ENCODE measurements at places on chromosomes 4 and X.

- DNase-seq, result no peak
Observed at GRCh38 chr4:53703267-53703655, 112.0 kb upstream of the LNX1 start.

- no peak for DNase-seq
Observed at GRCh38 chr4:46393606-46394005, 3.7 kb upstream of the GABRA2 start.

GRCh38 chrX:103811858-103812257, 20.2 kb downstream of the RAB9B start:
- DNase-seq, result no peak

- DNase-seq, result no peak
Observed at GRCh38 chr4:173494013-173494970, 35.7 kb downstream of the HAND2 start.

DNA sequence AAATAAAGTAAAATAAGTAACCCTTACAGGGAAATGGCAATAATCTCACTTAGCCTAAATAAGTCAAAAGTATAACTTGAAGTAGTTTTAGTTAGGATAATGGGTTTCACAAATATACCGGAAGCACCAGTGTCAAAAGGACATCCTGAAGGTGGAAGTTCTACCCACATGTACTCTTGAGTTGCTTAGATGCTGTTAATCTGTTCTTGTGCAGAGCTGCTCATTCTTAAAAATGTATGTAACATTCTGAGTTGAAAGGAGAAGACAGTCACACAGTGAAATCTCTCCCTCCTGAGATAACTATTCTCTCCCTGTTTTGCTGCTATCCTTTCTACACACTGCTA, 11.2 kb upstream of the CCNG2 start:
- DNase-seq, result no peak

DNA sequence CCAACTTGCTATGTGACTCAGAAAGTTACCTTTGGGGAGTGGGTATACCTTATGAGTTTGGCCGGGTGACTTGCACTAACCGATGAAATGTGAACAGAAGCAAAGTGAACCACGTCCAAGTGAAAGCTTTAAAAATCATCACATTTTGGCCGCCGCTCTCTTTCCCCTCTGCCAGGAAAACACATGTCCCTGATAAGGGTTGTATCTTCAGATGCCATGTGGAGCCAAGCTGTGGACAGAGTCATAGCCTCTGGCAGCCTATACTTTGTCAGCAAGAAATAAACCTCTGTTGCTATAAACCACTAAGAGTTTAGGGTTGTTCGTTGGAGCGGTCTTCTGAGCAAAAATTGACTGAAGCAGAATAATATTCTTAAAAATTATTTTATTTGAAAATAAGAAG, 92.3 kb downstream of the PRDM5 start:
- no peak for DNase-seq

DNA sequence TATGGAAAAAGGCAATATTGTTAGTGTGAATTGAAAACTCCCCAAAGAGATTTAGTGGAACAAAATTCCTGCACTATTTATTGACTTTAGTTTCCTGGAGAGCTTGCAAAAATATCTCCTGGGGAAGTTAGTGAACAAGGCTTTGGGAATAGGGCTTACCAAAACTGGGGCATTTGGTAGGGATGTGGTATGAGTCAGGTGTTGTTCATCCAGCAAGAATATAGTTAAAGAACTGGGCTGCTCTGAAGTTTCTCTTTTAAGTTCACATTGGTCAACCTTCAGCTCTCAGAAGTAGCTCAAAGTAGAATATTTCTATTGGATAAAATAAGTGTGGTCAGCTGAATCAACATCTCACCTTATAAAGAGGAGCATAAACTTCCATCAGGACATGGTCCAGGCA, 185.0 kb downstream of the CPE start:
- DNase-seq, result no peak

GRCh38 chr4:42048394-42048793, 58.1 kb downstream of the SLC30A9 start:
- no peak for DNase-seq

DNA sequence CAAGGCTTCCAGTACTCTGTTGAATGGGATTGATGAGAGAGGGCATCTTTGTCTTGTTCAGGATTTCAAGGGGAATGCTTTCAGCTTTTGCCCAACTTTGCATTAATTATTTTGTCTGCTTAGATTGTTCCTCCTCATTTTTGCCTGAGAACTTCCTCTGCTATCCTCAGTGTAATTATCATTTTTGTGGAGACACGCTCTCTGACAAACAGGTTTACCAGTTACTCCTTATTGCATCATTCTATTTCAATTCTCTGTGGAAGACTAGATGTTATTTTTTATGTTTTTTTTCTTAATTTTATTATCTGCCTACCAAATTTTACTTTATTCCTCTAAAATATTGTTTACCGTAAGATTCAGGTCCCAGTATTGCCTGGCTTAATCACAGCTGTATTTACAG, 349.2 kb downstream of the ADGRL3 start:
- DNase-seq, result no peak

DNA sequence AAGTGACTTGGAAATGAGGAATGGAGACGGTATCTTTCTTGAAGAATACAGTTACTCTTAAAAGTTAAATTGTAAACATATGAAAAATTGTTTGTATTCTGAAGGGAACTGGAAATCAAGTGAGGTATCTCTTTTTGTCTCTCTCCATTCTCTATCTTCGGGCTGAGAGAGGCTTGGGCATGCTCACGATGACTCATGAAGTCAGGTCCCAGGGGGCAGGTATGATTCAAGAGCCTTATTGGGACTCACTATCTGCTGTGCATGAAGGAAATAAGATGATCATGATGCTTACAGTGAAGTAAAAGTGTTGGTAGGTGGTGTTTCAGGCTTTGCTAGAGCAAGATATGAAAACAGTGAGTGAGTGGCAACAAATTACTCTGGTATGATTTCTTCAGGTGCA, 200.4 kb upstream of the PITX2 start:
- DNase-seq, result no peak

DNA sequence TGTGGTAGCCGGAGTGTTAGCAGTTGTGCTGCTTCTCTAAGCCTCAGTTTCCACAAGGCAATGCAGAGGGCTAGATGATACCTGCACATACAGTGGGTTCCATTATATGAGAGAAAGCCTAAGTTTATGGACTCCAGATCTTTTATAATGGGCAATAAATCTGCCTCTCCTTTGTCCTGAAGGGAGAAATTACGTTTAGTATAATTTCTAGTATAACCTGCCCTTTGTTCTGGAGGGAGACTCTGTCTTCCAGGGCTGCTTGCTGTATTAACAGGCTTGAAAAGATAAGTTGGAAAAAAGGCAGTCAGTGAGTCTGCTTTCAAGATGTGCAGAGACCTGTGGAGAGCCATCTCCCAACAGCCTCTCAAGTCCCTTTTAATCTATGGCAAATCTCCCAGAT, 42.8 kb downstream of the ZNF81 start:
- DNase-seq, result no peak

DNA sequence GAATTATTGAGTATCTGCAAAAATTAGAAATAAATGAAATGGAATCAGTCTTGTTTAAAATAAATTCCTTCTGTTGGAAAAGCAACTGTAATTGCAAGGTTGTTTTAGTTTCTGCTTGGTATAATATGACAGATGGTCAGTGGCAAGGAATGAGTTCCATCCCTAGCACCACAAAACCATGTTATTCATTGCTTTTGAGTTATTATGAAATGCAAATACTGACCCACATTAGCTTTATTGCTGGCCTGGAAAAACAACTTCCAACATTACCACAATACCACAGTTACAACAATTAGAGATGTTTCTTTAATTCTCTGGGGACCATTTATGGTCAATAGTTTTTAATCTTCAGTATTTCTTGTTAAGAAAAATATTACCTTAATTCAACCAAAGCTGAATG, 194.4 kb downstream of the TMA16 start:
- no peak for DNase-seq

DNA sequence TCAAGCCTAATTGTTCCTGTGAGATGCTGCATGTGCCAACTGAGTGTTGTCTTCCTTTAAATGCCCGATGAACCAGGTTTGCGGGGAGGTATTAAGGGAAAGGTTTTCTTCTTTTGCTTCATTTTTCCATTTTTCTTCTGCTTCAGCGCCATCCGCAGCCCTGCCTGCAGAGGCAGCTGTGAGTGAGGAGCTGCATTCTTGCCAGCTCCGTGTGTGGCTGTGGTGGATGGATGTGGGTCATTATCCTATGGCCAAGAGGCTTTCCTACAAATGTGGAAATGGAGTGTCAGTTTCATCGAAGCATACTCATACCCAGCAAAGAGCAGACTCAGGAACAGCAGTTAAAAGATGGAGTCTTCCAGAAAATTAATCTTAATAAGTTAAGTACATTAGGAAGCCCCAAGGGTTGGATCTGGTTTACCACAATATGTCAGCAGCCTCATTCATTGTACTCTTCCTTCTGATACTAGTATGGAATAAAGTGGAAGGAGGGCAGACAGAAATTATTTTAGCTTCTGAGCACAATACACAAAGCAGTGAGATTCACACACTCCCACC, 37.6 kb downstream of the TNIP3 start:
- DNase-seq, result no peak

DNA sequence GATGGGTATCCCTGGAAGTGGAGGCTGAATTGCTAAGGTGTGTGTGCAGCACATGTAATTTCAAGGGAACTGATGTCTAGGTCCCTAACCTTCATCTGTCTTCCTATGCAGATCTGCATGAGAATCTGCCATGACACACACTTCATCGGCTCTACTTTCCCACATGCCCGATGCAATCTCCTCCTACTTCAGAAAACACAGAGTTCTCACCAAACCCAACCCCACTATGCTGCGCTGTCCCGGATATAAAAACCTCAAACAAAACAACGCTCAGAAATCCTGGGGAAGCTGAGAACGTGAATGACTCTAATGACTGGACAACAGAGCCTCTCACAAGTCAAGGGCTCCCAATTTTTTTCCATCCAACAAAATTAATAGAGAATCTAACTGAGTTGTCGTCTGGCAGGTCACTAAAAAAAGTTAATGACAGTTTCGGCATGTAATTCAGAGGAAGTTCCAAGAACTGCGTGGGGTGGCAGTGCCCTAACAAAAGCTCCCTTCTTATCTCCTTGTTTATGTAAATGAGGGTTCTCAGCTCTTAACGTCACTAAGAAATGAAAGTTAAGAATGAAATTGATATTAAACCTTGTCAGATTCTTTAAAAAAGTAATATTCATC, 39.0 kb downstream of the STX18 start:
- DNase-seq, result no peak

DNA sequence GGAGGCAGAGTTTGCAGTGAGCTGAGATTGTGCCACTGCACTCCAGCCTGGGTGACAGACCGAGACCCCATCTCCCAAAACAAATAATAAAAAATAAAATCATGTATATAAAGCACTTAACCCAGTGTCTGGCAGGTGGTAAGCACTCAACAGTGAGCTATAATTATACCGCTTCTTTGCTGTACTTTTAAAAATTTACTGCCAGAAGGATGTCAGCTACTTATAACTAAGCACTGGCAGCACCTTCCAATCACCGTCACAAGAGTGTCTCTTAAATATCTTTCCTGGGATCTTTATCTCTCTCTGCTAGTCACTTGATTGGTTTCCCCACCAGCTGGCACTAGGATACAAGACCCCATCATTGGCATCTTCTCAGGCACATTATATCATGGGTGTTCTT, 53.9 kb upstream of the DAPP1 start:
- DNase-seq, result no peak

- no peak for DNase-seq
Observed at GRCh38 chrX:125544031-125544660, 224.5 kb downstream of the TEX13C start.

DNA sequence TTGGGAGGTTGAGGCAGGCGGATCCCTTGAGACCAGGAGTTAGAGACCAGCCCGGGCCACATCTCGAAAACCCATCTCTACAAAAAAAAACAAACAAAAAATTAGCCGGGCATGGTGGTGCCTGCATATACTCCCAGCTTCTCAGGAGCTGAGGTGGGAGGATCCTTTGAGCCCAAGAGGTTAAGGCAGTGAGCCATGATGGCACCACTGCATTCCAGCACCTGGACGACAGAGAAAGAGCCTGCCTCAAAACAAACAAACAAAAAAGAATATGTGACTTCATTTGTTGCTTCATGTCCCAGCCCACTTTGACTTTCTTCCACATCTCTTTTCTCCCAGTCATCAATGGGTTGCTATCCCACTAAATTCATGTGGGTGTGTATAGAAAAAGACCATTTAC, 79.7 kb downstream of the BCOR start:
- DNase-seq, result no peak

DNA sequence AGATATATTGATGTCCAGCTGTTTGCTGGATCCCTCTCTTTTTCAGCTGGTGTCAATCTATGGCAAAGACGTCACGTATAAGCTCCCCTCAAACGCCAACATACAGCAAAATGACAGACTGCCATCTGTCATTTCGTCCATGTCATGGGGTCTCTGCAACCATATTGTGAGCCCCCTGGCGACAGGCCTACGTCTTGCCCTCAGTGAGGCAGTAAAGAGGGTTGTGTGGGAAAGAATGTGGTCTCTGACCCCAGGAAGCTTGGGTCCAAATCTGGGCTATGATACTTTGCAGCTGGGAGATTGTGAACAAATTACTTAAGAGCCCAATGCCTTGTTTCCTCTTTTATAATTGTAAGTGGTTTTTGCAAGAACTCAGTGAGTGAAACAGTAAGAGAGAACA, 7.4 kb downstream of the SUPT20HL2 start:
- no peak for DNase-seq

DNA sequence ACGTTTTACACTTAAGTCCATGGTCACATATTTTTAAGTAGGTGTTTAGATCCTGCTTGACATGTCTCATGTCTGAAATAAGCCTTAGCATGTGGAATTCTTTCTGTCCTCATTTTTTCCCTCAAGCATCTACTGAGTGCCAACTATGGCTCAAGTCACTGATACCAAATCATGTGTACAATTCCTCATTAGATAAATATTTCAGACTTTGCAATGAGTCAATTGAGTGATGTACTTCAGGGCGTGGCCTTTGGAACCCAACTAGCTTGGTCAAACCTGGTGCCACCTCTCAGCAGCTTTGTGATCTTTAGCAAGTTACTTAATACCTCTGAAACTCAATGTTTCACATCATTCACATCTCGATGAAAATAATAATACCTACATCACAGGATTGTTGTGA, 12.6 kb upstream of the JADE1 start:
- no peak for DNase-seq

- no peak for DNase-seq
Observed at GRCh38 chr4:41334182-41334581, 77.5 kb downstream of the UCHL1 start.

- DNase-seq, result no peak
Observed at GRCh38 chrX:147228153-147228552, 413.6 kb upstream of the CXorf51A start.

DNA sequence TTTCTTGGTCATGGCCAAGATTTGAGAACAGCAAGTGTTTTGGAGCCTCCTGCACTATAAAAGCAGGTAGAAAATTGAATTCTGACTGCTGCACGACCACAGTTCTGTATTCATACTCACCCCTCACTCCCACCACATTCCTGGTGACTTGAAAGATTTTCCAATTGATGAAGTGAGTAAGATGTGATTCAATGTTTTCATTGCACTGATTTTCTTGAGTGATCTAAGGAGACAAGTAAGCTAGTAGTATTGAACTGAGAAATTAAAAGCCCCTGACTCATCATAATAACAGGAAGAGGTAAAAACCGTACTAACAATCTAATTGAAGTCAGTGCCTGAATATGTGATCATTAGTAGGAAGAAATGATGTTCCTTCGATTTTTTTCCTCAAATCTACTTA, 6.1 kb upstream of the SEC24D start:
- no peak for DNase-seq

- DNase-seq, result no peak
Observed at GRCh38 chr4:7878323-7878722, 61.3 kb downstream of the AFAP1 start.

All from NCI-H2107 (cell line).